Upper lobe of left lung (tissue), 6 donors: ENCODE measurements at places on chromosomes 7 and 10. TPM values are rescaled to one million over a fixed set of nuclear protein-coding genes. Genes with fewer than 3 reads are reported as not detected.
A peak's percentile ranks its signal among the peaks of the same experiment; 100 is the strongest.

Gene UFSP1
- 3.3 TPM for total RNA-seq

Gene VPS37D
- 1.5 TPM for total RNA-seq

- peak overlapping the region; percentile 38 for H3K4me3 ChIP-seq
- H3K27ac ChIP-seq = no peak overlapping the region
- H3K4me1 ChIP-seq = peaks cover 20% of the 10 kb centered on the region
- DNase-seq = no peak
Measured at GRCh38 chr7:100176096-100177044, 811 bp downstream of the GPC2 start.

DNA sequence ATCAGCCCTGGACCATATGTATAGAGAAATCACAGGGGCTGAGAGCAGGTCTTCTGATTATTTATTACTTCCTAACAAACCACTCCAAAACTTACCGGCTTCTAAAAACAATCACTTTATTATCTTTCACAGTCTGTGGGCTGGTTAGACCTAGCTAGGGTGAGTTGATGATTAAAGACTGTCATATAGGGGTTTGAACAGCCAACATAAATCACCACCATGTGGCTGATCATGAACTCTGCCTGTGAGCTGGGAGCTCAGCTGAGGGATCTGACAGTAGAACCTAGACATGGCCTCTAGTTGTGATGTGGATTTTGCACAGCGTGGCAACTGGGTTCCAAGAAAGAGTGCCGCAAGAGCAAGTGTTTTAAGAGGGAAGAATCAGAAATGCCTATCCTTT lies 305.4 kb downstream of the CSTF2T start:
- DNase-seq = no peak
- no peaks in the 10 kb centered on the region for H3K36me3 ChIP-seq
- no peak overlapping the region for H3K27ac ChIP-seq
- no peak overlapping the region for H3K4me3 ChIP-seq

DNA sequence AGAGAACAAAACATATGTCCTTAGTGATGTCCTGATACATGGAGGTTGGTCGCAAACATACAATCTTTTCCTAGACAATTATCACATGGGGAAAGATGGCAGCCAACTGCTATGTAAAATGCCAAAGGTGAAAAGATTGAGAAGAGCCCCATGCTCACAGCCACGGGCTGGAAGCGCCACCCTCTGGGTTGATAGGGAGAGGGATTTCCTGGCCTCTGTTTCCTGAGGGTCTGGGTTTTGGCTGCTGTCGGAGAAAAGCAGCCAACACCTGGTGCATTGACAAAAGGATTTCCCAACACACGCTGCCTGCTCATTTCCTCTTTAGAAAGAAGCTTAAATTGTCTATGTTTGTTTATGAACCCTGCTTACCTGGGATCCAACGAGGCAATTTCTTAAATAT lies 43.8 kb downstream of the ITIH5 start:
- no peak overlapping the region for H3K4me3 ChIP-seq
- H3K36me3 ChIP-seq = no peaks in the 10 kb centered on the region
- H3K4me1 ChIP-seq = no peaks in the 10 kb centered on the region
- no peak overlapping the region for H3K27ac ChIP-seq

GRCh38 chr10:112799038-112799437 lies 151.0 kb upstream of the TCF7L2 start:
- H3K27me3 ChIP-seq = no peaks in the 10 kb centered on the region
- no peaks in the 10 kb centered on the region for H3K4me1 ChIP-seq
- DNase-seq = no peak

DNA sequence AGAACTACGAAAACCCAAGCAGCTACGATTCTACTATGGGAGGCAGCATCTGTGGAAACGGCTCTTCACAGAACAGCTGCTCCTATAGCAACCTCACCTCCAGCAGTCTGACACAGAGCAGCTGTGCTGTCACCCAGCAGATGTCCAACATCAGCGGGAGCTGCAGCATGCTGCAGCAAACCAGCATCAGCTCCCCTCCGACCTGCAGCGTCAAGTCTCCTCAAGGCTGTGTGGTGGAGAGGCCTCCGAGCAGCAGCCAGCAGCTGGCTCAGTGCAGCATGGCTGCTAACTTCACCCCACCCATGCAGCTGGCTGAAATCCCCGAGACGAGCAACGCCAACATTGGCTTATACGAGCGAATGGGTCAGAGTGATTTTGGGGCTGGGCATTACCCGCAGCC lies 81.6 kb upstream of the SAMD8 start:
- H3K4me1 ChIP-seq = no peaks in the 10 kb centered on the region
- peaks cover 30% of the 10 kb centered on the region for H3K36me3 ChIP-seq

GRCh38 chr10:129893104-129894089 lies 70.7 kb downstream of the EBF3 start:
- H3K27ac ChIP-seq = no peak overlapping the region
- no peak overlapping the region for H3K4me3 ChIP-seq

DNA sequence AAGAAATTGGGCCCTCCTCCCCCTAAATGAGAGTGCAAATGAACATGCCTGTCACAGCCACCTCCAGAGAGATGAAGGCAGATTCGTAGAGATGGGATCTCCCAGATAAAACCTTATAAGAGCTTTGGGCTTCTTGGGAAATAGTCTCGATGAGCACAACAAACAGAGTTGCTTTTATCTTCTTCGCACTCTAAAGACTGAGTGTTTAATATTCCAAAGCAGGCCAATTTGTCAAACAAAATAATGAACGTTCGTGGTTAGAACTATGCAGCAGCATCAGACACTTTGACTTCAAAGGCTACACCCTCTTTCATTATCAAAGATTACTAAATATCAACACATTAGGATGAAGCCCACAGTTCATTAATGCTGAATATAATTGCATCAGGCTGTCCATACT lies 256.2 kb downstream of the SKIDA1 start:
- no peaks in the 10 kb centered on the region for H3K4me1 ChIP-seq
- H3K27me3 ChIP-seq = no peaks in the 10 kb centered on the region

GRCh38 chr7:80677629-80678028 lies 39.2 kb downstream of the CD36 start:
- no peaks in the 10 kb centered on the region for H3K27me3 ChIP-seq
- no peaks in the 10 kb centered on the region for H3K36me3 ChIP-seq
- no peak for DNase-seq
- H3K4me3 ChIP-seq = no peak overlapping the region
- no peak overlapping the region for H3K27ac ChIP-seq

DNA sequence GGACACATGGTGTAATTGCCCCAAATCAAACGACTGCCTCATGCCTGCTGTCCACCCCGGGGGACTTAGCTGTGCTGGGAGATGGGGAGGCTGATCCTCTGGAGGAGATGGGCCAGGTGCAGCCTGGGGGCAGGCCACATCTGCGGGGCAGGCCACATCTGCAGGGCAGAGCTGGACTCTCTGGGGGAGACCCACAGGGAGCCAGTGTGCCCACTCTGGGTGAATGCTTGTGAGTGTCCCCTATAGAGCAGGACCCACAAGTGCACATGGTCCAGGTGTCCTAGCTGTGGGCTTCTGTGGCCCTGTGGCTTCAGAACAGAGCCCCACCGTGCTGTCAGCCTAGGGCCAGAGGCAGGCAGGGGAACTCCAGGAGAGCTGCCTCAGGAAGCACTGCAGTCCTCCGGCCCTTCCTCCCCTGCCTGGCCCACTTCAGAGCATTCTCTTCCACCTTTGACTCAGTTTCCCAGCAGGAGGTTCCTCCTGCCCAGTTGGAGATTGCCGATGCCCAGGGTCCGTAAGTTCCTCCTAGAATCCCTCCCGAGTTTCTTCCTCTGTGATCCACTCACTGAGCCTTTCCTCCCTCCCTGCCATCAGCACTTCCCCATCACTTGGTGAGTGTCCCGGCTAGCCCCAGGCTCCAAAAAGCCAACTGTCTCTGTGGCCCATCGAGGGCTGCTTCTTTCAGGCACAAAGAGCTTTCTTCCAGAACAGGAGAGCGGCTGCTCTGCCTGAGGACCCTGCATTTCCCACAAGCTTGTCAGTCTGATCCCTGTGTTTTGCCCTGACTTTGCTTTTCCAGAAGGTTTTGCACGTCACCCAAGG lies 50.3 kb downstream of the ADCYAP1R1 start:
- no peak overlapping the region for H3K27ac ChIP-seq
- no peaks in the 10 kb centered on the region for H3K27me3 ChIP-seq
- H3K4me1 ChIP-seq = no peaks in the 10 kb centered on the region
- no peak overlapping the region for H3K4me3 ChIP-seq

Gene SGCE
- total RNA-seq = 62.8 TPM

Gene ERVW-1
- not detected for total RNA-seq

DNA sequence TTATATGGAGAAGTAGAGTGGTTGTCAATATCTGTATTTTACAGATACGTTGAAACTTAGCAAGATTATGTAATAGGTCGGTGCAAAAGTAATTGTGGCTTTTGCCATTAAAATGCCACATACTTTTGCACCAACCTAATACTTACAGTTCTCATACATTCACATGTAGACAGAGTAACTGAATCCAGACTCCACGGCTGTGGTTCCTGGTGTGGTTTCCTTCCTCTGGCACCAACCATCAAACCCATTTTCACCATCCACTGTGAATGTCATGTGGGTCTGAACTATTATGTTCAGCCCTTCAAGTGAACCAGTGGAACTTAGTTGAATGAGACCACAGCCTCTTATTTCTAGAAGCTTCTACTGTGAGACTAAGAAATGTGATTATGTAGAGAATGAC lies 31.5 kb upstream of the SLIT1 start:
- H3K4me3 ChIP-seq = no peak overlapping the region
- no peaks in the 10 kb centered on the region for H3K27me3 ChIP-seq
- peaks cover 1% of the 10 kb centered on the region for H3K4me1 ChIP-seq
- DNase-seq = no peak

Gene VWC2
- 0.11 TPM for total RNA-seq

Gene PON3
- total RNA-seq = 23.3 TPM

Gene NUP42
- 40.9 TPM for total RNA-seq

DNA sequence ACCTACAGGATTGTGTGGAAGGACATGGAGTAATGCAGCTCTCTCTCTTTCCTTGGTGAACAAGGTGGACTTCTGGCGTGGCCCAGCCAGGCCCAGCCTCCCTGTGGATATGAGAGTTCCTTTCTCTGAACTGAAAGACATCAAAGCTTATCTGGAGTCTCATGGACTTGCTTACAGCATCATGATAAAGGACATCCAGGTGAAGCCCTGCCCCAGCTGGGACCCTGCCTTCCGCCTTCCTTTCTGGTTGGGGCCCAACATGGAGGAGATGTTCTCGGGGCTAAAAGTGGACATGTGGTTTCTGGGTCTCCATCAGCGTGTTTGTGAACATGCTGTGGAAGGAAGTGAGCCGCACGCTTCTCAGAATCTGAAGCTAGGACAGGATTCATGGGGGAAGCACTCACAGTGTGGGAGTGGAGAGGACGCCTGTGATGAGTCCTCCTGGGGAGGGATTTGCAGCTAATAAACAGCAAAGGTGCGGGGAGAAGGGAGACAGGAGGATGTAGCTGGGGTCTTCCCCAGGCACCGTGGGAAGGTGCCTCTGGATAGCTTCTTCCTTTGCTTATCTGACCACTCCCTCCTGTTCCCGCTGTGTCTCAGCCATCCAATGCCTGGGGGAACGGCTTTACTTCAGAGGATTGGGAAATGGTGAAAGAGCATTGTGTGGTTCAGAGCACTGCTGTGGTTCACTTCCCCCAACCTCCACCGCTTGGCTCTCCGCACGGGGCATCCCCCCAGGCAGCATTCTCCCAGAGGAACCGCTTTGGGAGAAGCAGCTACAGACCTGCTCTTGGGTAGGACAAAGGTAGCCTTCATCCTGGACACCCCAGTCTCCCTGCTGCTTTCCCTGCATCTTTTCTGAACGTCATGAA lies 5.5 kb downstream of the CPA5 start:
- no peak for DNase-seq
- no peaks in the 10 kb centered on the region for H3K27me3 ChIP-seq
- no peak overlapping the region for H3K4me3 ChIP-seq
- H3K27ac ChIP-seq = peak overlapping the region; percentile 58

Gene STYXL1
- 21.6 TPM for total RNA-seq

DNA sequence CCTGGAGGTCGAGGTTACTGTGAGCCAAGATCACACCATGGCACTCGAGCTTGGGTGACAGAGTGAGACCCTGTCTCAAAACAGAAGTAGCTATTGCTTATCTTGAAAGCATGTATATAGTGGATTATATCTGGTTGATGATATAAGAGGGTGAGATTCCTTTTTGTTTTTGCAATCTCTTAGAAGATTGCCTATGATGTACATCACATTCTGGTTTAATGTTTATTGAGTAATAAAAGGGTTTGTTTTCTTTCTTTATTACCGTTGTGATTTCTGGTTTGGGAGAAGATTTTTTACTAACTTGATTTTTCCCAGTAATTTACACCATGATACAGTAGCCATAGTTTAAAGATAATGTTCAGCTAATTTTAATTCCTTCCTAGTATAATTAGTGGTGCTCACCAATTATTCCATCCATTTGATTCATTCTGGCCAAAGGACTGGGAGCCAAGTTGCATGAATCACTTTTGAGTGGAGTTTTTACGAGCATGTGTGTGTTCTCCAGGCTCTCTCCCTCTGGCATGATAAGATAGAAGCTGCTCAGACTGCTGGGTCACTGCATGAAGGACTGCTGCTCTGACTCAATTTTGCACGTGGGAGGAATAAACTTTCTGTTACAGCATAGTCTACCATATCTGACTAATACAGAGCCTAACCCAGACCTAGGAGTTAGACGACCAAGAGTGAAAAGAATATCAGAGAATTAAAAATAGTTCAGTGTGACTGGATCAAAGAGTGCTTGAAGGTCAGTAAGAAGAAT lies 13.5 kb upstream of the TSPAN13 start:
- no peak overlapping the region for H3K4me3 ChIP-seq
- no peak overlapping the region for H3K27ac ChIP-seq
- H3K4me1 ChIP-seq = peaks cover 9% of the 10 kb centered on the region
- no peaks in the 10 kb centered on the region for H3K36me3 ChIP-seq
- H3K27me3 ChIP-seq = no peaks in the 10 kb centered on the region

GRCh38 chr7:144824360-144824759 lies 11.5 kb downstream of the TPK1 start:
- H3K4me1 ChIP-seq = no peaks in the 10 kb centered on the region
- no peak overlapping the region for H3K4me3 ChIP-seq
- no peaks in the 10 kb centered on the region for H3K36me3 ChIP-seq
- DNase-seq = no peak
- H3K27ac ChIP-seq = no peak overlapping the region

DNA sequence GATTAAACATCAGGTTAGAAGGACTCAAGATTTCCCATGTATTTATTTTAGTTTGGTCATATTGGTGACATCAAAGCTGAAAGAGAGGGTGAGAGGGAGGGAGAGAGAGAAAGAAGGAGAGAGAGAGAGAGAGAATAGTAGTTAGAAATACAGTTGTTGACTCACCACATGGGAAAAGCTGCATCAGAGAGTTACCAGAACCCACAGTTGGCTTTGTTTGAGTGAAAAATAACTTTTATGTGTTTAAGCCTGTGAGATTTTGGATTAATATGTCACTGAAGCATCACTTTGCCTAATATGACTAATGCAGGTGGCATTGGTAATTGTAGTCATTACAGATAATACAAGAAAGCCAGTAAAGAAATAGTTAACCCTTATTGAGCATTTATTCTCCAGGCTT lies 303.9 kb downstream of the REEP3 start:
- H3K27me3 ChIP-seq = no peaks in the 10 kb centered on the region
- H3K4me3 ChIP-seq = no peak overlapping the region
- no peaks in the 10 kb centered on the region for H3K36me3 ChIP-seq
- no peak for DNase-seq
- H3K27ac ChIP-seq = no peak overlapping the region

- H3K4me1 ChIP-seq = peaks cover 22% of the 10 kb centered on the region
- no peaks in the 10 kb centered on the region for H3K27me3 ChIP-seq
- no peak for DNase-seq
Measured at GRCh38 chr10:127949831-127950230, 42.9 kb downstream of the PTPRE start.
